GM13977 (cell line): ENCODE measurements at places on chromosomes 1 and 21.

DNA sequence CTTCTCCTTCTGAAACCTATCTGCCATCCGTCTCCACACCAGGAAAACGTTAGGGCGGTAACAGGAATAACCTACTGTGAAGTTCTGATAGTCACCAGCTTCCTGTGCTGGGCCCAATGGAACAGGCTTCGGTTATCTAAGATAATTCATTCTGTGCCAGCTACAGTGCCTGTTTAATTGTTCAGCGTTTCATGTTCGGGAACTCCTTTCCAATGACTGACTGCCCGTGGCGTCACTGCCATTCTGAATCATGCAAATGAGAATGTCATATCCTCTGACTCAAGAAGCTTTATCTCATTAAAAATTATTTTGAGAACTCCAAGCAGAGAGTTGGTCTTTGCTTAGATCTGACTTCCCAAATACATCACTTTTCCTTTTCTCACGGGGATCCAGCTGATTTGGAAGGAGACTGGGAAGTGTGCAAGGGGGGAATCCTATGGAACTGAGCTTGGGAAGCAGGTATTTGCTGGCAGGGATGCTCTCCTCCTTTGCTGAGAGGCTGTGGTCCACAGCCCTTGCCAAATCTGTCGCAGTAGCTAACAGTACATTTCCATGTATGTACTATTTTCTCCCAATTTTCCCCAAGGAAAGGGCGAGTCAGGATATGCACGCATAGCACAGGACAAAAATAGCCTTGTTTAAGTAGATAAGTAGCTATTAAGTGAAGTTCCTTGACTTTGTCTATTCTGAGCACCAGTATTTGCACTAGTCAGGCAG is 358.7 kb downstream of the LTN1 start:
- no peak for DNase-seq

DNA sequence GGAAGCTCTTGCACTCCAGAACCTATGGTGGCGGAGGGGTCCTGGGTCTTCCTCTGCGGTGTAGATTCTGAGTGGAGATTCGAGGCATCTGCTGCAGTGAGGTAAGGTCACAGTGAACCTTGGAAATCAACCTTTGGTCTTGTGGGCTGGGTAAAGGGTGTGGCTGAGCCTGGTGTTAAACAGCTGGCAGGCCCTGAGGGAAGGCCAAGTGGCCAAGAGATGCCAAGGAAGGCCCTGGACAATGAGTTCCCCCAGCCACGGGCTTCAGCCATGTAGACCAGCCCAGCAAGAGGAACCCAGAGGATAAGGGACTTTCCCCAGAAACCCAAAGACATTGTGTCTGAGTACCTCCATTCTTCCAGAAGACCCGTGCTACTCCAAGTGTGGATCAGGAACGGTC is 137.2 kb upstream of the ETS2 start:
- DNase-seq: no peak

DNA sequence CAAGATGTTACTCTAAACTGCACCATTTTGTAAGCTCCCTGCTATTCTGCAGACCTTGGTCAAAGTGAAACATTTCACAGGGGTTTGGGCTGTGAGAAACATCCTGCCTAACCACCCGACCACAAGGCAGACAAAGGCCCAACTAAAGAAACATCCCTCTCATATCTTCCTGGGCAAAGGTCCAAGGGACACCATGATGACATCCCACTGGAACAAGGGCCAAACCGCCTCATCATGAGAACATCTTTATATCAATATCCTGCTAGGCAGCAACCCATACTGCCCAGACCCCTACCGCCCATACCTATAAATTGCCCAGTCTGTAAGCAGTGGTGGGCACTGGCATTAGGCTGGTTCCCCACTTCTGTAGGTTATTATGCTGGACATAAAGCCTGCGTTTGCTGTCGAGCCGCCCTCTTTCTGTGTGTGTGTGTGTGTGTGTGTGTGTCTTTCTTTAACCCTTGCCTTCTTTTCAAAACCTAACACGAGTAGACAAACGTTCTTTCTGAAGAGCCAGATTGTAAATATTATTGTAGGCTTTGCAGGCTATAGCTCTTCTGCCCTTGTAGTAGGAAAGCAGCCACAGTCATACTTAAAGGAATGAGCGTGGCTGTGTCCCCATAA is 1.0 kb upstream of the PPIE start:
- no peak for DNase-seq

DNA sequence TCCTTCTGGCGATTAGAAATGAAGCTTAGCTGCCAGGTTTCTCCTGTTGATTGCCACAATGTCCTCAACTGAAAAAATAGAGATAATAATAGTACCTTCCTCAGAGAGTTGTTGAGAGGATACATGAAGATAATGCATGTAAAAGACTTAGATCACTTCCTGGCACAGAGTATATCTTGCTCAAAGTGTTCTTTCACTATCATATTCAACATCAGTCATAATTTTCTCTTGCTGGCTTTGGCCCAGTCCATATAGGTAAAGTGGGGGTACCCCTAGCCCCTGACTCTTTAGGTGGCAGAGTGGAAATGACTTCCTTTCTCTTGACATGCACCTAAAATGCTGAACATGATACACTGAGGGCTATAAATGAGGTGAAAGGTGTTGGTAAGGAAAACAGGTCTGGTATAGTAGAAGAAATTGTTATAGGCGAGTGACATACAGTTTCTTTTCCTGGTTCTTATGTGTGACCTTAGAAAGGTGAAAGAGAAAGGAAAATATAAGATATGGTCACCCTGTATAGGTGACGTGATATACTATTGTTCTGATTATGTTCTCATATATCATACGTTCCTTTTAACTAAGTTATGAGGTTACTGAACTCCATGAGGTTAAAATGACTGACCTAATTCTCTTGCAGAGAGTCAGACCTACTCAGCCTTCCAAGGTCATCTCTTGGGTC is 209.9 kb upstream of the DEPDC1 start:
- DNase-seq: no peak

DNA sequence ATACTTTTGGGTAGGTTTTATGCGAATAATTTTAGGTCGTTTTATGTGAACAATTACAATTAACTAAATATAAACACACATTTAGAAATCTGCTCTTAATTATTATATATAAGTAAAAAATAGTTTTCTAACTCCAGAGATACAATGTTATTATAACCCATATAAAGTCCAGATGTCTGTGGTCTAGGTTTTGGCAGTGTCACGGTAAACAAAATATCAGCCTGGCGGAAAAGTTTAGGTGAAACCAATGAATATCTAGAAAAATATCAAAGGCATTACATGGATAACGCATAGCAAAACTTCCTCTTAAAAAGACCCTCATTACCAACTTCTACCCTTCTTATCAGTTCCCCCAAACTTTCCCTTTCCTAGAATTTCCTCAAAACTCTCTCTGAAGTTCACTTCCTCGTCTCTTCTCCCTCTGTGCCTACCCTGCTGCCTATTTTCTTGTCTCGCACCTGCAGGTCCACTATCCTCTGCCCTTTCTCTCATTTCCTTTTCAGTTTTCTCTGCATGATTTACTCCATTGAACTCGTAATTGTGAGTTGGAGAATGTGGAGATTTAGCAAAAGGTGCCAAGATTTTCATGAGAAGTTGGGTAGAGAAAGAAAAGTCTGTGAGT is 21.8 kb downstream of the VTCN1 start:
- no peak for DNase-seq

DNA sequence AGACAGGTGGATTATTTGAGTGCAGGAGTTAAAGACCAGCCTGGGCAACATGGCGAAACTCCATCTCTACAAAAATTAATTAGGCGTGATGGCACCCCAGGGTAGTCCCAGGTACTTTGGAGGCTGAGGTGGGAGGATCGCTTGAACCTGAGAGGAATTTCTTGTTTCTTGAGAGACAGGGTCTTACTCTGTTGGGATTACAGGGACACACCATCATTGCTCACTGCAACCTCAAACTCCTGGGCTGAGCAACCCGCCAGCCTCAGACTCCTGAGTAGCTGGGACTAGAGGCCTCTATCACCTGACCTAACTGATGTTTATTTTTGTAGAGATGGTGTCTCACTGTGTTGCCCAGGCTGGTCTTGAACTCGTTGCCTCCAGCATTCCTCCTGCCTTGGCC is 24.8 kb downstream of the DHX9 start:
- DNase-seq: no peak

GRCh38 chr1:19710825-19711611 is 46.3 kb downstream of the HTR6 start:
- peak; percentile 64 for DNase-seq

- no peak for DNase-seq
Measured at GRCh38 chr1:93567255-93567918, 114.2 kb downstream of the BCAR3 start.

GRCh38 chr1:248691567-248692155 is 10.9 kb downstream of the OR14I1 start:
- DNase-seq: no peak

GRCh38 chr1:2644171-2644570 is 11.4 kb upstream of the MMEL1 start:
- DNase-seq: no peak

- no peak for DNase-seq
Measured at GRCh38 chr1:153777648-153778047, 2.4 kb downstream of the SLC27A3 start.

DNA sequence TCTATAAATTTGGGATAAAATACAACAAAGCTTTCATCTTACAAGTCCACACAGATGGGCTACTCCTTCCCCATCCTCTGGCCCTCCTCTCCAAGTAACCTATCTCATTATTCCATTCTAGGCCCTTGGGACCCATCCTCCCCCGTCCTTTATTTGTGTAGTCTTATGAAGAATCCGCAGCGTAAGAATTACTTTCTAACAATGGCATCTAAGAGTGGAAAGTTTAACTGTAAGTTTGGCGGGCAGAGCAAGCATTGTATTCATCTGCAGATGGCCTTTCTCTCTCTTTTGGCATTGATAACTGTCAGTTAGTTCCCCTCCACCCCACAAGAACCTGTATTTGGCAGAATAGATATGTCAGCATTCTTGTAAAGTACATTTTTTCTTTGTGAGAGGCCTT is 91.9 kb upstream of the TSPAN2 start:
- no peak for DNase-seq

- no peak for DNase-seq
Measured at GRCh38 chr1:30612536-30613065, 110.8 kb downstream of the MATN1 start.

DNA sequence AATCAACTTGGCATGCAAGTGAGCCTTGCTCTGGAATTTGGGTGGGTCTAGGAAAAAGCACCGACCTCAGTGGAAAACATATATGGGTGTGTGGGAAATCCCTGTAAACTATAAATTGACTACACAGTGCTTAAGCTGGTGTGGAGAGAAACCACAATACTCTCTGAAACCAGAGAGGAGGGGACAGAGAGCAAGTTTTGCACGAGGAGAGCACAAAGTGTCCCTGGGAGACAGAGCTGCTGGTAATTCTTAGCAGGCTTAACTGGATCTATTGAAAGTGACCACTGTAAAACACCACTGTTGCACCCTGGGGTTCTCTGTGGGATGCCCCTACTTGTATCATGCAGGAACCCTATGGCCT is 12.8 kb downstream of the KCNJ15 start:
- DNase-seq: peak; percentile 57

GRCh38 chr1:92298573-92299476 is at the start of the genes GLMN and RPAP2:
GLMN (minus strand) TSS chr1:92298987; CDS start chr1:92297999, 988 bp downstream.
RPAP2 (plus strand) TSS chr1:92299059; CDS start chr1:92299074, 15 bp downstream.
- peak; percentile 86 for DNase-seq

DNA sequence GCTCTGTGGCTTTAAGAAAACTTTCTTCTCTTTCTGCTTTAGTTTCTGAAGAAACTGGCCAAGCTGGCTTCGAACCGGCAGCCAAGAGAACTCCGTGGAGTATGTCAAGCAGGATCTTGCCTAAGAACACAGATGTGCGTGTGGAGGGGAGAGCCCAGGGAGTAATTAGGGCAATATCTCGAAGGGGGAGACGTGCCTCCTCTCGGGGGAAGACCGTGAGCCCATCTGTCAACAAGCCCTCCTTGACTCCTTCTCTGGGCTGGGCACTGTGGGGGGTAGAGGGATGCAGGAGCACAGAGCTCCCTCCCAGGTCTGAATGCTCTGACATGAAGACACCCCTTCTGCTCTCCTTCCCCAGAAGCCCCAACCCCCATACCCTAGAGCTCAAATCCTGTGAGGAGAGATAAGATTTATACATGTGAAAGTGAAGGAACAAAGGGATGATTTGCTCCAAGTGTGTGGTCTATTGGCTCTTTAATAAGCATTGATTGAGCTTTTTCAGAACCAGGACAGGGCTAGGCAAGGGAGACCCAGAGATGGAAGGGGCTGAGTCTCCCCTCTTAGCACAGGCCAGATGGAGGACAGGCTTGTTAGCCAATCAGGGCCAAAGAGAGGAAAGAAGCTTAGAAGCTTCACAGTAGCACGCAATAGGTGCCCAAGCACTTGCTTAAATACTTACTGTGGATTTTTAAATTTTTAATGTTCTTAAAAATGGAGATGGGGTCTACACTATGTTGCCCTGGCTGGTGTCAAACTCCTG is 37.5 kb downstream of the EDN2 start:
- DNase-seq: no peak

DNA sequence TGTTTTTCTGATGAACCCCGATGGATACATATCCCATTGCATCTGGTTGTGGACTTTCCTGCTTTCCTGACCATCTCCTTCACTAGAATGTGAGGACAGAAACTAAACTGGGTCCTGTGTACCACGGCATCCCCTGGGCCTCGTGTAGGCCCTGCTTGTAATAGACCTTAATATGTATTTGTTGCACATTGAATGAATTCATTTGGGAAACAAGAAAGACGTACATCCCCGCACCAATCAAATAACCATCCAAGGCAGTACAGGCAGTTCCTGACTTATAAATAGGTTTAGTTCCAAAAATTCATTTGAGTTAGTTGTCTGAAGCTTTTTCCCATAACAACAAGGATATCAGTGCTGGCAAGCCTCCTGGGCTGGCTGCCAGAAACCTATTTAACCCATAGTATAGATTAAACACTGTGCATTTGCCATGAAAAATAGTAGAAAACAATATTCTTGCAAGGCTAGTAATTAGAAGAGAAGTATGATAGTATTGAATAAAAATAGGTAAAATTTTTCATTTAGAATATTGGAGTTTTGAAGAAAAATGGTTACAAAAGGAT is 81.8 kb upstream of the CD34 start:
- DNase-seq: no peak

DNA sequence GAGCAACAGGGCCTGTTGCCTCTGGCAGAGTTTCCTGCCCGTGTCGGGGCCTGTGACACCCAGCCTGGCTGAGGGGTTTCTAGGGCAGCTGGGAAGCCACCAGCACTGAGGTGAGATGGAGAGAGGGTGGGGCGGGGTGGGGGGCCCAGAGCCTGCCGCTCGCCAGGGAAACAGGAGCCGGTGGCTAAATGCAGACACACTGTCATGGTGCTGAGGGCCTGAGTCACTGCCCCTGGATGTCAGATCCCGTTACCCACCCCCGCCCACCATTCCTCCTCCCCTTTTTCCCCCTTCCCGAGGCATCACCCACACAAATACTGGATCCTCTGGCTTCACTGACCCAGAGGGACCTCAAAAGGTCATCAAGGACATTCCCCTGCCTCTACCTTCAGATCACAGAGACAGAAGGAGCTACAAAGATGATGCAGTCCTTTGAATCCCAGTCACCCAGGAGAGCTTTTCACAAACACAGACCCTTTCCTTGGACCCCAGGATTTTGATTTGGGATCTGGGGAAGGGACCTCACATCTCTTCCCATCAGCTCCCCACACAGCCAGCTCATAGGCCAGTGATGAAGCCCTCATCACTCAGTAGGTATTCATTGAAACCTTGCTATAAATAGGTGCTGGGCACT is 1.9 kb upstream of the HSPB7 start:
- DNase-seq: no peak

GRCh38 chr1:198101716-198102453 is 54.9 kb upstream of the NEK7 start:
- DNase-seq: no peak
